Hematopoietic multipotent progenitor cell treated with erythropoietin and hydrocortisone succinate and interleukin-3 and kit ligand, for 4 days (in vitro differentiated cells): ENCODE measurements at places on chromosomes 5 and 9.

GRCh38 chr5:14672082-14672481 lies 7.6 kb downstream of the OTULIN start:
- peak; percentile 33 for DNase-seq

DNA sequence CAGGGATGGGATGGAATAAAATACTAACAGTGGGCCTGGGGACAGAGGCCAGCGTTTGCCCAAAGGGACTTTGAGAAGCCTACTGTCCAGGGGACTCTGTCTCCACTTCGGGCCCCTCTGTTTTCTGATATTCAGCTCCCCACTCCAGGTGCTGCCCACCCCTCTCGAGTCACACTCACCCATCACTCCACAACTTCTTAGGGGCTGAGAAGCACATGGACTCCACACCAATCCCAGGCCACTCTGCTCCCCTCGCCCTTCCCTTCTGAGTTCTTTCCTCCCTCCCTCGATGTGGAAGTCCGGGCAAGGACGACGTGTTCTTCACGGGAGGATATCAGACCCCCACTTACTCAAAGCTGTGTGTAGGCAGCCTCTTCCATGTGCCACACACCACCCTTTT lies 124.5 kb downstream of the BARX1 start:
- DNase-seq = no peak

- no peak for DNase-seq
Observed at GRCh38 chr9:108786322-108786721, 69.5 kb downstream of the ACTL7B start.

GRCh38 chr9:136575626-136576268 lies 29.9 kb upstream of the NOTCH1 start:
- no peak for DNase-seq

DNA sequence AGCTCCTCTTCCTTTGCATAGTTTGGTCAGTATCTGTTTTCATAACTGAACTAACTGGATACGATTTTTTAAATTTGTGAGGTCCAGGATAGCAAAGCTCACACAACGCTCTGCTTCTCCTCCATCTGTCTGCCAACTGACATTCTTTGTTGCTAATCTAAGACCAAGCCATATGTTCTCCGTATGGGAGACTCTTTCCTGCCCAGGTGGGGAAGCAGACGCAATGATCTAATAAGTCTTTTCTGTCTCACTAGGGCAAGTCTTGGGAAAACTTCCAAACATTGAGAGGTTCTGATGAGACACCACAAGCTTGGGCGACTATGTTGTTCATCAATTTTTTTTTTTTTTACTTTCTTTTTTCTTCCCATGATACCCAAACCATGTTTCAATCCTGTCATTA lies 558.5 kb downstream of the EFNA5 start:
- no peak for DNase-seq

- DNase-seq = no peak
Observed at GRCh38 chr5:32311404-32312196, 1.1 kb downstream of the MTMR12 start.

- DNase-seq = no peak
Observed at GRCh38 chr5:16057277-16057676, 122.3 kb downstream of the MARCHF11 start.

DNA sequence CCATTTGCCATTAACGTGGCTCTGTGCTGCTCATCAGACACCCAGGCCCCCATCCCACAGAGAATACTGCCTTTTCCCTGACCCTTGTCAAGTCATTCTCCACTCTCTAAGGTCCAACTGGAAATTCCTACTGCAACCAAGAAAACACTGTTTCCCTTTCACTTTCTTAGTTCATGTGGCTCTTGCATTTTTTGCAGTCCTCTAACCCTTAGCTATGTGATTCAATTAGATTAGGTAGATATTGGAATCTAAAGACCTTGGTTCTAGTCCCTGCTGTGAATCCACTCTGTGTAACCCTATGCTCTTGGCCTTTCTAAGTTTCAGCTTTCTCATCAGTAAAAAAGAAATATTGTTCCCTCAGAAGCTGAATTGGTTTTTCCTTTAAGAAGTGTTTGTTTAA lies 649.4 kb downstream of the CCDC171 start:
- DNase-seq = no peak

DNA sequence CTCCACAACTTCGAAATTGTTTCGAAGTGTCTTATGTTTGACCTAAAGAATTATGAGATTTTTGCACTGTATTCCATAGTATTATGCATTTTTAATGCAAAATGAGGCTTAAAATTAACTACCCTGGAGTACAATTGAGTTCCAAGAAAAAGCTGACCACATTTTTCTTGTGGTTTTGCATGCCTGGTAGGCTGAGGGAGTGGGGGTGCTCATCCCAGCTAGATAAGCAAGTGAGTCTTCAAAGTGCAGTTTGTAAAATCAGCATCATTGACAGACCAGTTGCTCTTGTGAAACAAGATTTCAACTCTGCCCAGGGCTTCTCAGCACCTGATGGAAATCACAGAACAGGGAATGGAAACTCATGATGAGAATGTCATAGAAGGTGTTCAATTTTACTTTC lies 17.0 kb upstream of the NDUFS4 start:
- peak; percentile 94 for DNase-seq

DNA sequence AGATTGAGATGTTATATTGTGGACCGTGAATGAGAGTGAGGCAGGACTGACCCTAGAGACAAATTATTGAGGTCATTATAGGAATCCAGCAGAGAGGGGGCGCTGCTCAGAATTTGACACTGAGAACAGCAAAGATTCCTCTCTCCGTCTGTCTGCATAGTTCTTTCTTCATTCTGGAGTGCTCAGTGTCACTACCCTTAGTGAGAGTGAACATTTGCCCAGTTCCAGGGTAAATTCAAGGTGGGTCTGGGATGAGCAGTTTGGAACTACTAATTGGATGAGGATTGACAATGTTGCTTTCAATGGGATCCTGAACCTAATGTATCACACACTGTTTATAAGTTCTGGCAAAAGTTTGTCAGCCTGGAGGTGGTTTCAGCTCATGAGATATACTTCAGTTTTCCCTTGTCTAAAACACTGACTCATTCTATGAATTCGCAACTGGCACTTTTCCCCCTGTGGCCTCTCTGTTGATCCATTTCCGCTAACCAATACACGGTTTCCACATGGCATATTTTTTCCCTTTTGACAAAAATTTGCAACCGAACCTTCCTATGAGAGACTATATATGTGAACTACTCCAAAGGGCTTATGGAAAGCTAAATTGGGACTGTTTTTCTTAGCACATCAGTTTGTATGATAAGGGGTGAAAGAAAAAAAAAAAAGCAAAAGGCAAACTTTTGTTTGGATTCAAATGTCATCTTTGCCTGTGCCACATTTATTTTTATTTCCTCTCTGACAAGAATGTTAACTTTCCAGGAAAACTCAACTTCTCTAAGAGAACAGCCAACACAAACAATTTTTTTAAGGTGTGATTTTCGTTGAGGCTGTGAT lies 1240.7 kb upstream of the WWC1 start:
- peak; percentile 5 for DNase-seq

- no peak for DNase-seq
Observed at GRCh38 chr5:98794001-98794400, 20.5 kb downstream of the RGMB start.
